ENCODE measurements at places on chromosomes 6 and 20.

GRCh38 chr20:40232273-40232672, 456.8 kb downstream of the MAFB start:
- DNase-seq = no peak

DNA sequence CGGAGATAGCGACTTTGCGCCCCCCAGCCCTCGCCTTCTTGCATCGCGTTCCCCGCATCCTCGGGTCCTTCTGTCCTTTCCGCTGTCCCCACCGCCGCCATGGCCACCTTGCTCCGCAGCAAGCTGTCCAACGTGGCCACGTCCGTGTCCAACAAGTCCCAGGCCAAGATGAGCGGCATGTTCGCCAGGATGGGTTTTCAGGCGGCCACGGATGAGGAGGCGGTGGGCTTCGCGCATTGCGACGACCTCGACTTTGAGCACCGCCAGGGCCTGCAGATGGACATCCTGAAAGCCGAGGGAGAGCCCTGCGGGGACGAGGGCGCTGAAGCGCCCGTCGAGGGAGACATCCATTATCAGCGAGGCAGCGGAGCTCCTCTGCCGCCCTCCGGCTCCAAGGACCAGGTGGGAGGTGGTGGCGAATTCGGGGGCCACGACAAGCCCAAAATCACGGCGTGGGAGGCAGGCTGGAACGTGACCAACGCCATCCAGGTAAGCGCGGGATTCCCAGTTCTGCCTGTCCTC, 401 bp downstream of the SLC32A1 start:
- DNase-seq = no peak

GRCh38 chr6:18139935-18140621, 14.8 kb downstream of the TPMT start:
- DNase-seq = no peak

GRCh38 chr6:47358440-47359225, 48.9 kb upstream of the TNFRSF21 start:
- DNase-seq = no peak

DNA sequence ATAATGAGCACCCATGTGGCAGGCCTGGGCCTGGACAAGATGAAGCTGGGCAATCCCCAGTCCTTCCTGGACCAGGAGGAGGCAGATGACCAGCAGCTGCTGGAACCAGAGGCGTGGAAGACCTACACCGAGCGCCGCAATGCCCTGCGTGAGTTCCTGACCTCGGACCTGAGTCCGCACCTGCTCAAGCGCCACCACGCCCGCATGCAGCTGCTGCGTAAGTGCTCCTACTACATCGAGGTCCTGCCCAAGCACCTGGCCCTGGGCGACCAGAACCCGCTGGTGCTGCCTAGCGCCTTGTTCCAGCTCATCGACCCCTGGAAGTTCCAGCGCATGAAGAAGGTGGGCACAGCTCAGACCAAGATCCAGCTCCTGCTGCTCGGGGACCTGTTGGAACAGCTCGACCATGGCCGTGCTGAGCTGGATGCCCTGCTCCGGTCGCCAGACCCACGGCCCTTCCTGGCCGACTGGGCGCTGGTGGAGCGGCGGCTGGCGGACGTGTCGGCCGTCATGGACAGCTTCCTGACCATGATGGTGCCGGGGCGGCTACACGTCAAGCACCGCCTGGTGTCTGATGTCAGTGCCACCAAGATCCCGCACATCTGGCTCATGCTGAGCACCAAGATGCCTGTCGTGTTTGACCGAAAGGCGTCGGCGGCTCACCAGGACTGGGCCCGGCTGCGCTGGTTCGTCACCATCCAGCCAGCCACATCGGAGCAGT, 1.9 kb downstream of the FNDC11 start:
- DNase-seq = no peak

DNA sequence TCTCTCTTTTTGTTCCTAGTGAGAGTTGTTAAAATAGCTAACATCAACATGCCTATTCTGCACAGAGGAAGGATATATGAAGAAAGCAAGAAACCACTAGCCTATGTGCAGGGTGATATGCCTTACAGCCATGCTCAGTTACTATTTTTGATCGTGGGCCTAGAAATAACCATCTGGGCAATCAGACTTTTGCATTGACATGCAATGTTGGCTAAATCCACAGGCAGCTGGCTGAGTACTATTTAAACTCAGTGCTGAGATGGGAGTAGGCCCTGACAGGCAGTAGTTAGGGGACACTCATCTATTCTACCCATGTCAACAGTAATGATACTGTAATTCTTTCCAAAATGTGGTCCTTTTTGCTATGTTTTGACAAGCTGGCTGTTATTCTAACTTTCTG, 89.6 kb downstream of the HDGFL1 start:
- DNase-seq = no peak

- DNase-seq = no peak
Measured at GRCh38 chr6:126537061-126537816, 197.3 kb downstream of the CENPW start.

DNA sequence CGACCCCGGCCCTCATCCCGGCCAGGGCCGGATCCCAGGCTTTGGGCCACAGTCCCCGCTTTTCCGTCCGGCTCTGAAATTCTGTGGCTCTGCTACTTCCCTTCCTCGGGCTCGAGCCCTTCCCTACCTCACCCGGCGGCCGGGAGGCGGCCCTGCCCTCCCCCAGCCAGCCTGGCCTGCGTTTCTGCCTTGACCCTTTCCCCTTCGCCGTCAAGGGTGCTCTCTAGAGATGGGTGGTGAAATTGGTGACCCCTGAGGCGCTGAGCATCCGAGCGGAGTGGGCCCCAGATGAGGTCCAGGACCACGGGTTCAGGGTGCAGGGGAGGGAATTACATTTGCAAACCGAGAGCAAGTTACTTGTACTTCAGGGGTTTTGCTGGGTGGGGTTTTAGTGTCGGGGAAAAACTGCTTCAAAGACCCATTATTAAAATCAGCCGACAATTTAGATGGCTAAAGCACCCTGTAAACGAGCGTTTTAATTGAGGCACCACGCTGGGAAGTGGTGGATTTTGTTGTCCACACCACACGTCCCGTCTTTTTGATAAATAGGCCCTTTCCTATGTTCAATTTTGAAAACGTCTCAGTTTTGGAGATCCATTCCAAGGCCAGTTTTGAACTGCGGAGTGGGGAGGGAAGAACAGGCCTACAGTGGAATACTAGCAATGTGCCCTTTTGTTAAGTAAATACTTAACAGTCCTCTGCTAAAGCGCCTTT, 9.9 kb downstream of the TFAP2A start:
- DNase-seq = no peak

GRCh38 chr20:7031222-7031621, 263.7 kb downstream of the BMP2 start:
- no peak for DNase-seq

DNA sequence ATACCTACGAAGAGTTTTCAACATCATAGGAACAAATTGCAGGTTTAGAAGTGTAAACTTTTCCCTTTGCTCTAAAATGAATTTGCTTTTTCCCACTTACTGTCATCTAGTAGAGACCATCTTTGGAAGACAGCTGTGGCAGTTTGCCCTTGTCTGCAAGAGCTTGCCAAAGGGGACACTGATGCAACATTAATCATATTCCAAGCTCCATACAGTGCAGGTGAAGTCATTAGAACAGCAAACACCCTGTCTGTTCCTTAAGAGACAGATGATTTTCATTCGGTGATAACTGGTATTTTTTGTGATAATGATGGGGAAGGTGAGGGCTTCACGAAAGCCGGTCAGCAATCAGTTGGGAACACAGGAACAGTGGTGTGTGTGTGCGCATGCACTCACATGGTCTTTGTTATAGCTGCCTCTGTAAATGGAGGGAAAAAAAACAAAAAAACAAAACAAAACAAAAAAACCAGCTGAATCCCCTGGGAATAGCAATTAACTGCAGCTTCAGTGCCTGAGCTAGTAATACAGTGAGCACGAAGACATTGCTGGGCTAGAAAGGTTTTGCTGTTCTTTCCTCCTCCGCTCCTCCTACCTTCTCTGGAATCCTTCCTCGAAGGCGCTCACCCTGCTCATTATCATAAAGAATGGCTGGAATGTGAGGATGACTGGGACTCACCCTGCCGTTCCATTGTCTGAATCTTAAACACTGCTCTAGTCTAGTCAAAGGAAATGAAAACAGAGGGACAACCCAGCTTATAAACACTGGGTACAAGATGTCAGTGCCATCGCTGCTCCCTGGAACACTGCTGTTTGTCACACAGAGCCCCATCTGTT, 35.2 kb upstream of the KIF13A start:
- no peak for DNase-seq

GRCh38 chr6:15194453-15194852, 51.4 kb upstream of the JARID2 start:
- DNase-seq = no peak

DNA sequence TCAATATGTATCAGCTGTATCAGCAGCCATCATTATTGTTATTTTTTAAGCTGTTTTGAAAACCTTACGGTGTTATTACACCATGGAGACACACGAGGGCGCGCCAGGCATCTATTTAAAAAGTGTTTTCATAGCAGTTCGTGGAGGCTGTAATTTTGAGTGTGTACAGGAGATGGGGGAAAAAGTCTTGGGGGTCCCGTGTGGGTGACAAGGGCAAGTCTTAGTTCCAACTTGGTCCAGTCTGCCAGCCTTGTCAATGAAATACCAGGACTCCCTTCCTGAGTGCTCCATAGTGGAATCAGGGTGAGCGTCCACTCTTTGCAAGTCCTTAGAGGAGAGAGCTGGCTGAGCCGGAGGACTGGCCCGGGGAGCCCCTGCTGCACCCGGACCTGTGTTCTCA, 43.3 kb downstream of the SLC2A10 start:
- peak; percentile 38 for DNase-seq

DNA sequence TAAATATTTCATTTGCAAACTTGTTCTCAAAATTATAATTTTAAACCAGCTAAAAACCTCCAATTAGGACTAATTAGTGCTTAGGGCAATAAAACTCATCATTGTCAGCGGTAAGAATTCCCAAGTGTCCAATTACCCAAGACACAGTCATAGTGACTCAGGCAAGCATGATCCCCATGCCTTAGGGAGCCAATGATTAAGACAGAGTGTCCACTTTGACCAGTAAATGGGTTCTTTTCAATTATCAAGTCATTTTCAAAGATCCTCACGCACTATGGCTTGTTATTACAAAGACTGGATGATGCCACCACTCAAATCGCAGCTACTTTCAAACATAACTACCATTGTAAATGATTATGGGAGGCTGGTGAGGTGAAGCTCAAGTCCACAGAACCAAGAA, 114.0 kb downstream of the BFSP1 start:
- DNase-seq = no peak

DNA sequence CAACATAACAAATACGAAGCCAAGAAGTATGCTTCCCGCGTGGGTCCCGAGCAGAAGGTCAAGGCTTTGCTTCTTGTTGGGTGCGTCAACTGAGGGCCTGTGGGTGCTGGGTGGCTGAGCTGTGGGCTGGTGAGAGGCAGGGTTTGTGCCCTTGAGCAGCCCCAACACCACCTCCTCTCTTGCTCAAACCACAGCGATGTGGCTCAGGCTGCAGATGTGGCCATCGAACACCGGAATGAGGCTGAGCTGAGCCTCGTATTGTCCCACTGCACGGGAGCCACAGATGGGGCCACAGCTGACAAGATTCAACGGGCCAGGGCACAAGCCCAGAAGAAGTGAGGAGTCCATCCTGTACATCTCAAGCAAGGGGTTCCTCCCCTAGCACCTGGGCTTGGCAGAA, 7.0 kb upstream of the PTPRA start:
- DNase-seq = no peak

GRCh38 chr6:104700371-104701185, 159.1 kb downstream of the HACE1 start:
- no peak for DNase-seq

GRCh38 chr6:106084106-106084988, 1.8 kb upstream of the PRDM1 start:
- no peak for DNase-seq

DNA sequence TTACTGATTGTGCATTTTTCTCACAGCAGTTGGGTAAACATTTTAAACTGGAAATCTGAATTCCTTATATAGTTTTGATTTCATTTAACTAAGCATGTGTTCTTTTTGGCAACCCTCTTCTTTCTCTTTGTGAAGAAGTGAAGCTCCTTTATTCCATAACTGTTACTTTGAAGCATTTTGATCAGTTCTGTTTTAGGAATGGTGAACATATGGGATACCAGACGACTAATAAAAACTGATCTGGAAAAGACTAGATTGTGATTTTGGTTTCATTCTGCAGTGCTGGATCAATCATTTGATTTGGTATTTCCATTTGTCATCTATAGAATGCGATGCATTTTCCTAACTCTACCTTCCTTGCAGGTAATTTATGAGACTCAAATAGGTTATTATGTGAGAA, 9.8 kb downstream of the AFG1L start:
- DNase-seq = no peak
